ENCODE measurements at places on chromosomes 1 and 21.

- no peak for DNase-seq
These were observed 29.1 kb downstream of the B3GALT2 start for GRCh38 chr1:193157360-193157759.

DNA sequence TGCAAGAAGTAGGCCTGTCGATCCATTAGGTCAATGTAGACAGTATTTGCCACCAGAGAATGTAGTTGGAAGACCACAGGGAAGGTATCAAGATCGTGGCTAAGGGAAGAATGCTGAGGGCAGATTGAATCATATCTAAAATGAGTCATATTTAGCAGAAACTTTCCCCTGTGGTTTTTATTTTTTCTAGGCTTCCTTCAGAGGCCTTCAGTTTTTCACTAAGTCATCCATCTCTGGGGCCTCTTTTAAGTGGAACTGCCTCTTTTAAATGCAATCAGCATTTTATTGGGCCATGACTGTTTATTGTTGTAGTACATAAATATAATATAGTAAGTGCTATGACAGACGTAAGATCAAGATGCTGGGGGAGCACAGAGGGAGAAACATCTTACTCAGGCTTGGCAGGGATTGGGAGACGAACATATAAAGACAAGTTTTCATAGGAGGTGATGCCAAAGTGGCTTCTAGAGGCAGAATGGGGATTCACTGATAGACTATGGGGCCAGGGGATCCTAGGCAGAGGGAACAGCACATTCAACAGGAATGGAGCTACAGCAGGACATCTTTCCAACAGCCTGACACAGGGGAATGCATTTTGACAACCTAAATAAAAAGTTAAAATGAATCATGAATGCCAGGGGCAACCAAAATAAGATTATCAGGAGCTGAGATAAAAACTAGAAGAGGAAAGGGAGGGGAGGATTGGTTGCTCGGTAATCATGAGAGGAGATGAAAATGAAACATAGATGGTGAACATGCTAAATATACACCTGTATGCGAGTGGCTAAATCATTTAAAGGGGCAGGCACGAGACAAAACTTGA, 20.1 kb downstream of the UBE2U start:
- DNase-seq, result peak; percentile 67

DNA sequence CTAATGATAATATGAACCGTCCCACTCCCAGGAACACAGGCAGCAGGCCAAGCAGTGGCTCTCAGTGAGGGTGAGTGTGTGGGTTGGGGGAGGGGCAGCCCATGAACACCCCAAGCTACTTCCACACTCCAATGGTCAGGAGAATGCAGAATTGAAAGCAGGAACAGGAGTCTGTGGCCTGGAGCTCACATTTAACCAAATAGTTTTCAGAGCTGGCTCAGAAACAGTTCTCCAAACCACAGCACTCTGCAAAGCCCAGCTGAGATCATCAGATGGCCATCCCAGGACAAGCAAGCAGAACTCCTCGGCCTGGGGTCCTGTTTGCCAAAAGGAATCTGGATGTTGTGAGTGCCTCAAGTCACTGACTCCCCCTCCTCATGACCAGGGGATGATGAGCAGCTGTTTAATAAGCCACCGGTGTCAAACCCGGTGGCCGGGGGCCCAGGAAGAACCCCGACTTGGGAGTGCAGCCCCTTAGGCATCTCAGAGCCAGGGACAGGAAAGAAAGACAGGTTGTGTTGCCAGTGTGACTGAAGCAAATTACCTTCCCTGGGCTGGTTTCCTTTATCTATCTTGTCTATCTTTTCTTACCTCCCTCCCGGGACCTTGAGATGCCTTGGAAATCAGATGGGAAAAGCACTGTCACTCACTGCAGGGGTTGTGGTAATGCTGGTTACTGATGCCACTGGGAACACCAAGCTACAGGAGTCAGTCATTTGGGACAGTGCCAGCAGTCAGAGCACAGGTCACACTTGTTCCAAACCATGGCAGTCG, 20.4 kb downstream of the DEGS1 start:
- no peak for DNase-seq

- DNase-seq, result no peak
These were observed 5.1 kb downstream of the UBE2Q1 start for GRCh38 chr1:154553056-154554030.

- no peak for DNase-seq
These were observed 8.6 kb upstream of the RERE start for GRCh38 chr1:8825985-8826481.
